ENCODE measurements at places on chromosomes 7 and 10.

GRCh38 chr7:133601617-133602016 lies 348.7 kb downstream of the EXOC4 start:
- DNase-seq = no peak

GRCh38 chr10:123135415-123136141 lies at the start of gene HMX3:
TSS of gene HMX3 (plus strand) at chr10:123135970. CDS start at chr10:123136051, 81 bp downstream.
- no peak for DNase-seq

- no peak for DNase-seq
These were observed 174.5 kb upstream of the AKR1E2 start for GRCh38 chr10:4651404-4652037.

DNA sequence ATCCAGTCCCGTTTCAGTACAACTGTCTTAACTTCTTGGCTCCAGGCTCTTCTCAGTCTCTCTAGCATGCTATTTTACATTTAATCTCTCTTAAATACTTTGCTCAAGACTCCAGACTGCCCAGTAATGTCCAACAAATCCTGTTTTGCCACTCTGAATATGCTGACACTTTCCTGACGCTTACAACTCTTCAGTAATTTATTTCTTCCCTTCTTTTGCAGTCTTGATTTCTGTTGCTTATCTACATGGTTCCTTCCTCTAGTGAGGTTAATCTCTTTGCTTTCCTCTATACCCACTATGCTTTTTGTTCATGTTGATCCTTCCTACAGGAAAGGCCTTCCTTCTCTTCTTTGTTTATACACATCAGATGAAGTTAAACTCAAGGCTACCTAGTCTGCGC lies 23.7 kb downstream of the UMAD1 start:
- DNase-seq = no peak

Measured in stimulated activated CD8-positive, alpha-beta memory T cell treated with anti-CD3 and anti-CD28 coated beads, Interleukin-7, amount 100 ng/mL, for 4 hours (primary cell).